ENCODE measurements at places on chromosomes 2 and 18.
A peak's percentile ranks its signal among the peaks of the same experiment; 100 is the strongest.

DNA sequence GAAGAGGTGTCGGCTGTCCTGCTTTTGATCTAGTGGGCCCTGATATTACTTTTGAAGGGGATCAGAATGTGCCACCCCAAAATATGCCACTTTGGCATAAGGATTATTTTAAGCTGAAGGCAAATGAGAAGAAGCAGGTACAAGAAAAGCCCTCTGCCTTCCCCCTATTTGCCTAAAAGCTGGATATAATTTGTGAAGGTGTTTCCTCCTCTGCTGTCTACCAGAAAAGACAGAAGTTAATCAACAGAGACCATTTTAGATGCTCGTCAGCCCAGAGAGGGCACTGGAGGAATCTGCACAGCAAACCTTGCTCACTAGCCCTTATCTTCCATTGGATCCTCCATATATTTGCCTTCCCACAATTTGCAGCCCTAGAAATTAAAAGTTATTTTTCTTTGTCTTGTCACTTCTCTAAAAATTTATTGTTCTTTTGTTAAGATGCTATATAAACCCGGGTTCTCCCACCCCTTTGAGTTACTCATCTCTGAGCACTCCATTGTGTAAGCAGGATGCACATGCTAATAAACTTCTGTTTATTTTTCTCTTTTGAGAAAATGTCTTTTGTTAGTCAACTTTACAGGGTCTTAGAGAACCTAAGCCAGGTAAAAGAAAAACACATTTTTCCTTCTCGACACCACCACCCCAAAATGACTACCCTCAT is 163.2 kb upstream of the SLC1A4 start:
- no peak for DNase-seq

DNA sequence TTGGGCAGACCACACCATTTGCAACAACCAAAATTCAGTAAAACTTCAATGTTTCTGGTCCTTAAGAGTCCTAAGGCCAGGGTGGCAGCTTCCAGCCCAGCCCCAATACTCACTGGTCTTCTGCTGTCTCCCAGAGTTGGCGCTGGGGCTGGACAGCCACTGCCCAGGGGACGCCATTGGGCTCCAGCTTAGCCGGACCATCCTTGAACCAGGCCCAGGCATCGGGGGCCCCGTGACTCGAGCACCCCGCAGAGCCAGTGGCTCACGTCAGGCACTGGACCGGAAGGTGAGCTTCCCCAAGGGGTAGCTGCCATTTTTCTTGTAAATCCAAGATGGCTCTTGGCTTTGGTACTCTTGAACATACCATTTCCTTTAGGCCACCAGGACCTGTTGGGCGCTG is 21.8 kb downstream of the SNED1 start:
- no peak for DNase-seq

GRCh38 chr2:63058921-63059792 is 8.5 kb downstream of the OTX1 start:
- DNase-seq: peak; percentile 37

GRCh38 chr18:8615397-8616027 is 6.3 kb downstream of the RAB12 start:
- peak; percentile 82 for DNase-seq

DNA sequence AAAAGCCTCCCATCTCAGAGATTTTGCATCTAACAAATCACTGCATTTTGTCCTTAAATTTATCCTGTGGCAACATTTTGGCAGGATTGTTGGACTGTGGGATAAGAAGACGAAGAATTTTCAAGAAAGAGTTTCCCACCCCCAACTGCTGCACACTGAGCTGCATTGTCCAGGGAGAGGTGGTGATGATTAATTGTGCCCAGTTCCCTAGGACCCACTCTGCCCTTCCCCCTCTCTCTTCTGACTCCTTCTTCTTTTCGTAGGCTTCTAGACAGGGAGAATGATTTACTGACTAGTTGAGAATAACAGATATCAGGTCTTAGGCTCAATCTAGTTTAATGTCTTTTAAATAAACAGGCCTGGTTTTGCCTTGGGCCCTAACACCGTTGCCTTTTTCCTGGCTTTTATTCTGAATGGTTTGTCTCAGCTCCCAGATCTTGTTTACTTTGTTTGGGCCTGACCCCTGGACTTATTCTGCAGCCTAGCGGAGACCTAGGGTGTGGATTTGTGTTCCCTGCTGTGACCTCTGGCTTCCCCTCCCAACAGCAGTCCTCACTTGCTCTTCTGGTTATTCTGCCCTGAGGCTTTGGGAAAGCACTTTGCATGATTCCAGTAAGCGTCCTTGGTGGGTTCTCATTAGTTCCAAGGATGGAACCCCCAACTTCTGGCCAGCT is 233.3 kb downstream of the INSIG2 start:
- no peak for DNase-seq

DNA sequence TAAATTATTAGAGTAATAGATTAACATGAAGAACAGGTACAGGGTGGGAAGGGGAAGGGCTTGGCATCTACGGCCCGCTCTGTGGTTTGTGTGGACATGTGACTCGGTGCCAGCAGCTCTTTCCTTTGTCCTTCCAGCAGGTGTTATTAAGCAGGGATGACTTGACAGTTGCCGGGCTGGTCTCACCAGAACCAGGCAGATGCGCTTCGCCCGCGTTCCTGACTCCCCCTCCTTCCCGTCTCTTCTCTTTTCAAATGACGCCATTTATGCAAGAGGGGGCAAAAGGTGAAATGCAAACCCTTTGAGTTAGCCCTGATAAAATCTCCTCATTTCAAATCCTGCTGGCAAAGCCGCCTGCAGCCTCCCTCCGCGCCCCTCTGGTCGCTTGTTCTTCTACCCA is 38.9 kb upstream of the MGAT4A start:
- peak; percentile 25 for DNase-seq

DNA sequence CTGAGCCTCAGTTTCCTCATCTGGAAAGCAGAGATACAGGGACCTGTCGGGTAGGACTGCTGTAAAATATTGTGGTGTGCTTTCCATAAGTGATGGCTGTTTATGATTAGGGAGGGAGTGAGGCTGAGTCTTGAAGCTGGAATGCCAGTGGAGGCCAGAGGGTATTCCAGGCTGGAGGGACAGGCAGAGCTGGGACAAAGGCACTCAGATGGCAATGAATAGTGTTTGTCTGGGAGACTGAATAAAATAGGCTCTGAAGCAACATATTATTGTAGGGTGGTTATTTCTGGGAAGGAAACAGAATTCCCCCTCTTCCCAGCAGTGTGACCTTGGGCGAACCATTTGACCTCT is 120.7 kb downstream of the INHBB start:
- no peak for DNase-seq

- no peak for DNase-seq
Measured at GRCh38 chr18:22032392-22032961, 136.9 kb upstream of the GATA6 start.

GRCh38 chr2:234399451-234400246 is 97.2 kb downstream of the ARL4C start:
- DNase-seq: no peak

DNA sequence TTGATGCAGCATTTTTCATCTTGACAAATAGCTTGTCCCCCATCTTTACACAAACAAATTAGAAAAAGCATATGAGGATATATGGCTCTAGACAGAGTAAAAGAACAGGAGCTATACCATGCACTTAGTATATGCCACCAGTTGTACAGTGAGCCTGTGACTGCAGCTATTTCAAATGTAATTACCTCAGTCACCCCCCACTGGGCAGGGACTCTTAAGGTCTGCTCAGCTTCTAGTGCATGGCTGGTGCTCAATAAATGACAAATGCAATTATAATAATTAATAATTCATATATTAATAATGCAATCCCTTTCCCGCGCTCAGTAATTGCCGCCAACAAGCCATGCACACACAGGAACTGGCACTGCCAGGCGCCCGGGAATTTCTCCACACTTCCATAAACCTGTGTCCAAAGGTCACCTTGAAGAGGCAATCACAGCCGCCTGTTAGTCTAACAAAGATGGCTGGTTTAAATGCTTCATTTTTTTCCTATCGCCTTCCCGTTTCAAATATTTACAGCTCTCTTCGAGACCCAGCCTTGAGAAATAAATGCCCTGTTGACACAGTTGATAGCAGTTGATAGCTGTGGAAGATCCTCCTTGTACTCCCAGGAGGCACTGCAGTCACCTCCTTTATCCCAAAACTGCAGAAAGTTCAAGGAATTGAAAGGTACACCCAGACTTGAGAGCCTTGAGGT is 156.6 kb downstream of the INO80D start:
- DNase-seq: no peak

DNA sequence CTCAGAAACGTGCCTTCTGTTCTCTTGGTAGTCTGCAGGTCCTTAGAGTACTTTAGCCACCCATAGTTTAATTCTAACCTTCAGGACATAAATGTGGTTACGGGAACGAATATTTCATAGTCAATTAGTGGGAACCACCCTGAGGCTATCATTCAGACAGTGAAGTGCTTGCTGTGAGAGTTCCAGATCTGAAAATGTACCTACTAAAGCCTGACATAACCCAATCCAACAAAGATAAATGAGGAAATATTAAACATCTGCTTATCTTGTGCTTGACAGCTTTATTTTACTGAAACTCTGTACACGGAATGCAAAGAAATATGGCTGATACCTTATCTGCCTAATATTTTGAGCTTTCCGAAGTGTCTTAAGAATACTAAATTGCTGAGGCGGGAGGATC is 43.0 kb downstream of the RAB27B start:
- peak; percentile 93 for DNase-seq

DNA sequence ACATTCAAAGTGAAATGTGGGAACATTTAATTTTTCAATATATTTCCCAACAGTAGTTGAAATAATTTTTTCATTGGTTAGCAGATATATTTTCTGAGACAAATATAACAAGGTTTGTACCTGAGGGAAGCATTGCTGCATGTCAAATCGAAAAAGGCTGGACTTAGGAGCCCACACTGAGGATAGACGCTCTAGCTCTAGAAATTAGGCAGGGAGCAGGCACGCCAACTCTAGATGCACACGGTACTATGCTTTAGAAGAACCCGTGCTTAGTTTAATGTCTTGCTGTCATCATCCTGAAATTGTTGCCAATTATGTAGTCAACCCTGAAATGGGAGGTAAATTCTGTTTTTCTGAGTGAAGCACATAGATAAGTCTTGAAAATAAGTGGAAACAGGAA is 731.1 kb upstream of the ZNF804A start:
- DNase-seq: no peak

GRCh38 chr2:102251042-102251848 is 60.1 kb upstream of the IL1RL1 start:
- DNase-seq: peak; percentile 81

DNA sequence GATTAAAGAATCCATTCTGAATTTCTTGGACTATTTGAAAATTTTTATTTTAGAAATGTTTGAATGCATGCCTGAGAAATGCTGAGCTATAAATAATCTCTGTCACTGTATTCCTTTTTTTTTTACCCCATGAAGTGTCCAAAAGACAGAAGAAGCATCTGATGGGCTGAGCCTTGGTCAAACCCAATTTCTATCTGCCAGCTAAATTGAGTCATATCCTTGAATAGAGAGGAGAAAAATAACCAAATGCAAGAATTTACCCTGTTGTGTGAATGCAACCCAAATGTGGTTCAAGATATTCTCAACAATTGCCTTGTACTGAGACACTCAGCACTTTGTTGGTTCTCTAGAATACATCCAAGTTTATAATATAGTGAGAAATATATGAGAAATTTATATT is 223.5 kb downstream of the UBE2E3 start:
- no peak for DNase-seq

DNA sequence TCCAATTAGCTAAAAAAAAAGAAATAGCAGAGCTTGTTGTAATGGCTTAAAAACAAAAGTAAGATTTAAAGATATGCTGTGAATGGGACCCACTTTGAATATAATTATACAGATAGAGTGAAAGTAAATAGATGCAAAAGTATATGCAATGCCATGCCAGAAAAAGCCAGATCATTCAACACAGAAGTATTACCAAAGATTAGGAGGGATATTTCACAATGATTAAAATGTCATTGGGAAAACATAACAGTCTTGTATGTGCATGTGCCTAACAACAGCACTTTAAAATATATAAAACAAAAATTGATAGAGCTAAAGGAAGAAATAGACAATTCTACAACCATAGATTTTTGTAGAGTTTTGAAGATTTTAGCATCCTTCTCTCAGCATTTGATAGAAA is 19.9 kb upstream of the SIGLEC15 start:
- no peak for DNase-seq

DNA sequence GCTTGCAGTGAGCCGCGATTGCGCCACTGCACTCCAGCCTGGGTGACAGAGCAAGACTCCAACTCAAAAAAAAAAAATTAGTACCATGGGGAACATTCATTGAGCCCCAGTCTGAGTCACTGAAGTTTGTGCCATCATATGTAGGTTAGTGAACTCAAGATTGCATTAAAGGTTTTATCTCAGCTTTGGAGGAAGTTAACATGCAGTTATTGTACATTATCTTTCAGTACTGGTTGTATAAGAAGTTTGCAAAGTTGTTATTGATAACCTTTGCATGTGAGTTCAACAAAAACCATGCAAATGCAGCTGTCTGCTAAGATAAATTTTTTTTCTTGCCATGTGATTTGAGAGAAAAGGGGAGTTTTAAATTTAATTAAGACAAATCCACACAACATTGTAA is 95.7 kb downstream of the MEIS1 start:
- peak; percentile 74 for DNase-seq

DNA sequence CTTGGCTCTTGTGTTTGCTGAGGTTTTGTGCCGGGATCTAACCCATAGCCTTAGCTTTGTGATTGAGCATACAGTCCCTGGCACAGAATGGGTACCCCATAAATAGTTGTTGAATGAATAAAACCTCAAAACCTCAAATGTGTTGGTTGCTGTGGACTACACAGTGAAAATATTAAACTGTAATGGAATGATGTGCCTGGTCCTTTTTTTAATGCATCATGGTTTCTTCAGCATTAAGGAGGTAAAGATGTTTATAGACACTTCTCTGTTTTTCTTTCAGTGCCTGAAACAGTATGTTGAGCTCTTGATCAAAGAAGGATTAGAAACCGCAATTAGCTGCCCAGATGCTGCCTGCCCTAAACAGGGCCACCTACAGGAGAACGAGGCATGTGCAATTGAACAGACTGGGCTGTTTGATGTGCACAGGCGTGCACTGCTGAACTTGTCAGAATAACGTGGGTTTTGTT is 97.0 kb downstream of the RNF144A start:
- DNase-seq: peak; percentile 90

DNA sequence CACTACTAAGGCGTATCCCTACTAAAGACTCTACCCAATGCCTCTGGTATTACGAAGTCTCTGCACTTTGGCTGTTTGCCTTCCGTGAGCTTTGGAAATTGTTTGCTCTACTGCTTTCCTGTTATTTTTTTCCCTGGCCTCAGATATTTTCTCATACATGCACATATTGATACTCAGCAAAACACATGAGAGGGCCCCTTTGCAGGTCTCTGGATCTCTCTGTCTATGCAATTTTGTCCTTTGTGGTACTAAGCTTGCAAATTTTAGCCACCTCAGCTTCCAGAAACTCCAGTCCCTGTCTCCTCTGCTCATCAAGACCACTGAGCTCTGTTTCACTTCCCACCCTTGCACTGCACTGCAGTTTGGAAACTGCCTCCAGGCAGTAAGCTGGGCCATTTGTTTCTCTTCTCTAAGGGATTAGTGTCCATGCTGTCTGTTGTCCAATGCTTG is 46.6 kb downstream of the TAF1B start:
- no peak for DNase-seq

DNA sequence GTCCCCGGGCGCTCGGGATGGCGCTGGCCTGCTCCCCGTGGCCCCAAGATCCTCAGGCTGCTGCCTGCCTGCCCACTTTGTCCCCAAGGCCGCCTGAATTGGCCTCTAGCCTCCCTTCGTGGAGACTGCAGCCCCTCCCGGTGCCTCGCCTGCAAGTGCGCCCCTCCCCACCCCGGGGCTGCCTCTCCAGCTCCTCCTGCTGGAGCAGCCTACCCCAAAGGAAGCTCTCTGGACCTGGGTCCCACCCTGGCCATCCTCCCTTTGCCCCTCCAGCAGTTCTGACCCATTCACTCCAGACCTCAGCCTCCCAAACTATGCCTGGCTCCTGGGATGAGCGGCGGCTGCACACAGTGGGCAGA is 6.2 kb downstream of the ESPNL start:
- DNase-seq: no peak
